ENCODE measurements at places on chromosomes 5 and 9.

- DNase-seq = no peak
Observed at GRCh38 chr5:644971-645370, 32.8 kb downstream of the CEP72 start.

- DNase-seq = no peak
Observed at GRCh38 chr9:31114346-31114745, 1270.1 kb upstream of the ACO1 start.

- DNase-seq = no peak
Observed at GRCh38 chr5:154385236-154385512, 60.6 kb upstream of the SAP30L start.

- no peak for DNase-seq
Observed at GRCh38 chr9:97441729-97442128, 29.8 kb downstream of the TDRD7 start.

GRCh38 chr5:157352756-157353340 lies 86.9 kb downstream of the CYFIP2 start:
- no peak for DNase-seq

All from activated CD8-positive, alpha-beta memory T cell treated with anti-CD3 and anti-CD28 coated beads for 4 hours (primary cell).